ENCODE measurements at places on chromosomes 7 and 10. TPM values are rescaled to one million over a fixed set of nuclear protein-coding genes. Genes with fewer than 3 reads are reported as not detected.

METTL2B gene
- 27.3 TPM for polyA plus RNA-seq

- DNase-seq: peak; percentile 23
These were observed 62.4 kb upstream of the MKRN1 start for GRCh38 chr7:140541513-140542227.

DNA sequence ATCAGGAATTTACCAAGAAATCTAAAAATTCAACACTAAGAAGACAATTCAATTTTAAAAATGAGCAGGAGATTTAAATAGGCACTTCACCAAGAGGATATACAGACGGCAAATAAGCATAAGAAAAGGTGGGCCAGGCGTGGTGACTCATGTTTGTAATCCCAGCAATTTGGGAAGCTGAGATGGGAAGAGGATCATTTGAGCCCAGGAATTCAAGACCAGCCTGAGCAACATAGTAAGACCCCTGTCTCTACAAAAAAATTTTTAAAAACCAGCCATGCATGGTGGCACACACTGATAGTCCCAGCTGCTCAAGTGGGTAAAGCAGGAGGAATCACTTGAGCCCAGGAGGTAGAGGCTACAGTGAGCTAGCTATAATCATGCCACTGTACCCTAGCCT, 3.5 kb upstream of the AKR1D1 start:
- no peak for DNase-seq

DNA sequence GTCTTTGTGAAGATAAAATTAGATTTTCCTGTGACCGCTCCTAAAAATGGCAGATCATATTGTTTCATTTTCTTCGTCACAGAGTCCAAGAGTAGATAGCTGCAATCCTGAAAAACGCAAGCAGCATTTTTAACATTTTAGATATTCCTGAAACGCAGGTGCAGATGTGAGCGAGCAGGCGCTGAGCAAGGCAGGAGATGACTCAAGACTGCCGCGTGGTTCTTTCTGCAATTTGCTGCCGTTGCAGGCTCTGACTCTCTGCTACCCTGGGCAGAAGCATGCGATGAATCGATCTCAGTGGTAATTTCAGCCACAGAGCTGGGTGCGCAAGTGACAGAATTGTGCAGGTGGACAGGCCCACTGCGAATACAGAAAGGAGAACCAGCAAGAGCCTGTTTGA, 331.9 kb downstream of the ACTR3B start:
- no peak for DNase-seq

FXYD4 gene
- polyA plus RNA-seq: not detected

DNA sequence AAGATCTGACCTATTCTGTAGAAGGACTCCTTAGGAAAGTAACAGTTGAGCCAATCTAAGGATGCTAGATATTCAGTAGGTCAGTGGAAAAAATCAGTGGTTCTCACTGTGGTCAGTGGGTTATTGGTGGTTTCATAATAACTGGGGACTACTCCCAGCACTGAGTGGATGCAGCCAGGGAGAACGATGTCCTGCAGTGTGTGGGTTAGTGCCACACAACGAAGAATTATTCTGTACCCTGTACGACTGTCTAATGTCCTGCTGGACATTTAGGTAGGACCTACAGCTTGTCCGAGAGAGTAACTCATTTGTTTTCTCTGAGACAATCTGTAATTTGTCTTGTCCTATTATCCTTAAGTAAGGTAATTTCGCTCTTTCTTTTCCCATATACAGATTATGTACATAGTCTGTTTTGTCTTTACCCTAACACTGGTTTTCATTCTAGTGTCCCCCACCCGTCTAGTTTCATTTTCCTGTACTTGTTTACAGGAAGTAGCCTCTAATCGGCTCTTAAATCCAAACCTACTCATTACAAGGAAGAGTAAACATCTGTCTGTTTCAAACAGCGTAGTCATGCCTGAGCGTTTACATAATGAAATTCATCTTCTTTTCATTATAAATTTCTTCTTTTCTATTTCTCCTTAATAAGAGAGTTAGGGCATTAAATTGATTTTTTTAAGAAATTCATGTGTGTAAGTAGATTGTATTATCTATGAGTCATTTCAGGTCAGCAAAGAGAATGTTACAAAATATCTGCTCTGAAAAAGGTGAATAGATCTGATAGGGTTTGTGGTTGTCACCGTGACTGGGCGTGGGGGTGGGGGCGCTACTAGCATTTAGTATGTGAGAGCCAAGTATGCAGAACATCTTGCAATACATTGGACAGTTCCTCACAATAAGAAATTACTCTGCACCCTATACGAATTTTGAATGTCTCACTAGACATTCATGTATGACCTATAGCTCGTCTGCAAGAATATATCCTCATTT, 8.3 kb upstream of the ZC3HAV1L start:
- no peak for DNase-seq

DNA sequence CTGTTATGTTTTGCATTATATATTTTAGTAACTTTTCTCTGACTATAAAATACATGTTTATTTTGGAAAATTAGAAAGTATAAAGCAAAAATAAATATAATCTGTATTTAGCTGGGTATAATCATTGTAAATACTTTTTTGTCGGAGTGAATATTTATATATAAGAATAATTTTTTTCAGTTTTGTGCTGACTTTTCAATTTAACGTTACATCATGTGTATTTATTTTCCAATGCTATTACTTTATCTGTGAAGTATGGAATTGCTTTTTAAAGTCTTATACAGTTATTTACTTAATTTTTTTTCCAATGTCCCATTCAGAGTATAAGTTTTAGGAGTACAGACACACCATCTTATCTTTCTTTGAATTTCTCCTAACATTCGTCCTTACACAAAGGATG, 15.2 kb downstream of the AP3M1 start:
- no peak for DNase-seq

- no peak for DNase-seq
These were observed 395.5 kb downstream of the SUGCT start for GRCh38 chr7:40530292-40530691.
